ENCODE measurements at places on chromosomes 7 and 10.

DNA sequence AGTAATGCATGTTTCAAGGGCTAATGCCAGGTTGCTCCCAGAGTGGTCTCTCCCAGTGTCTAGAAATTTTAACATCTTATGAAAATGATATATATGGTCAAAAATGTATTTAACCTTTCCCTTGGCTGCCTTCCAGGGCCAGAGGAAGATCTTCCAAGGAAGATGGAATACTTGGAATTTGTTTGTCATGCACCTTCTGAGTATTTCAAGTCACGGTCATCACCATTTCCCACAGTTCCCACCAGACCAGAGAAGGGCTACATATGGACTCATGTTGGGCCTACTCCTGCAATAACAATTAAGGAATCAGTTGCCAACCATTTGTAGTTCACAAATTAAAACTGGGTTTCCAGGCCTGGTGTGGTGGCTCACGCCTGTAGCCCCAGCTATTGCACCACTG lies 9.0 kb downstream of the GATAD1 start:
- no peak for DNase-seq

DNA sequence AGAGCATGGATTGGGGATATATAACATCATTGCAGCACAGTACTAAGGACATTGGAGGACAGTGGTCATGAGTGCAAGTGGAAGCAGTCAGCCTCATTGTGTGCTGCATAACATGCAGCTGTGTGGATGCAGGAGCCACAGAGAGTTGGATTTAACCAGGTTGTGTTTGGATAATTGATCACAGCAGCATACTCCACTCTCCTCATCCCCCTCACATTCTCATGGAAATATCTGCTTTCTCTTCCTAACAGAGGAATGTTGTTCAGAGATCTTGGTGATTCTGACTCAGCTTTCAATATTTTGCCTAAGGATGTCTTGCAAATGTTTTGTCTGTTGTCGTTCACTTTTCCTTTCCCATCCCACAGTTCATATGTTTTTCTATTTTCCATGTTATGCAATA lies 31.8 kb upstream of the LSM8 start:
- DNase-seq: no peak

DNA sequence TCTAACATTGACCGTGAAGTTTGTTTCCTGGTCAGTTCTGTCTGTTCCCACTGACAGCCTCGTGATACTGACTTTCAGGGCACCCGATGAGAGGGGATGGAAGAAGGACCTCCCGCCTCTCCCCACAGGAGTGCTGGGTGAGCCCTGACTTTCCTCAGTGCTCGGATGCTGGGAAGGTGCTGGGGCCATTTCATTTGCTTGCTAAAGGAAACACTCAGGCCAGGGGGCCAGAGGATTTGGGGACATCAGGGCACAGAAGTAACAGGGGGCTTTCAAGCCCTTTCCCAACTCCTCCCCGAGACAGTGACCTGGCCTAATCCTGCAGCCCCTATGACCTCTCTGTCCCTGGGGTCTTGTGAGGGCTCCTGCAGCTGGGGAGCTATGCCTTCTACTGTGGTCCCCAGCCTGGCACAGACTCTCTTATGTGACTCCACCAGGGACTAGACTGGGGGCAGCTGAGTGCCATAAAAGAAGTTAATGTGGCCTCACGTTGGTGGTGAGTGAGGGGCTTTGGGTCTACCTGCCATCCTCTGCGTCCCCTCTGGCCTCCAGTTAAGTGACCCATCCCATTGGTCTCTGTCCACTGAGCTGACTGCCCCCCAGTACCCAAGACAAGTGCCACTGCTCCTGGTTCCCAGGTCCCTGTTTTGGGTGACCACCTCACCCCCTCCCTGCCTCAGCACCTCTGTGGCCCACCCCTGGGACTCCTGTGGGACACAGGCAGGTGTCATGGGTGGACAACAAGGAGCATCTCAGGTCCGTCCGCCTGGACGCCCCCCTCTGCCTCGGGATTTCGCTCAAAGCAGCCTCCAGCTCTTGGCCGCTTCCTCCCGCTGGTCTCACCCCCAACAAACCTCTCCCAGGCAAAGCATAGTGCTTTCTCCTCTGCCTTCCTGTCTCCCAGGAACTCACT lies 33.4 kb upstream of the HSPA12A start:
- DNase-seq: no peak

DNA sequence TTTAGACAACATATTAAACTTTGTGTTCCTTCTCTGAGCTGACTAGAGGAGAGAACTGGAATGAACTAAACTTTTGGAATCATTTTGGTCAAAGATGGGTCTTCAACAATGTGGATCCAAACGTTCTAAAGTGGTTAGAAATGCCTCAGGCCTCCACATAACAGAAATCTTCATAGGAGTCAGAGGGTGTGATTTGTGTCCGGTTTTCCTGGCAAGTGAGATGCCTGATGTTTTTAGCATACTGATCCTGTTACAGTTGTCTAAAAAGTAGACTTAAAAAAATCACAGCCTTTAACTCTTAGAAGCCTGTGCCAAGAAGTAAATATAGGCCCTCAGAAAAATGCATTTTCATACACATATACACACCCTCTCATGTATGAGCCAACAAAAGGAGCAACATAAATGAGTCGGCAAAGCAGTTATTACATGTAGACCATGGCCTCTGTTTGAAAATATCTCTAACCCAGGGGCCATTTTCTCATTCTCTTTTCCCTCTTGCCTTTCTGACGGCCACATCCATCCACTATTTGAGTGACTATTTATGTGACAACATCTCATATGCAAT lies 64.5 kb downstream of the ST7 start:
- DNase-seq: no peak

- peak; percentile 75 for DNase-seq
Observed at GRCh38 chr7:137146012-137146455, 197.5 kb downstream of the PTN start.

- DNase-seq: no peak
Observed at GRCh38 chr10:101615525-101616116, 27.5 kb downstream of the DPCD start.

DNA sequence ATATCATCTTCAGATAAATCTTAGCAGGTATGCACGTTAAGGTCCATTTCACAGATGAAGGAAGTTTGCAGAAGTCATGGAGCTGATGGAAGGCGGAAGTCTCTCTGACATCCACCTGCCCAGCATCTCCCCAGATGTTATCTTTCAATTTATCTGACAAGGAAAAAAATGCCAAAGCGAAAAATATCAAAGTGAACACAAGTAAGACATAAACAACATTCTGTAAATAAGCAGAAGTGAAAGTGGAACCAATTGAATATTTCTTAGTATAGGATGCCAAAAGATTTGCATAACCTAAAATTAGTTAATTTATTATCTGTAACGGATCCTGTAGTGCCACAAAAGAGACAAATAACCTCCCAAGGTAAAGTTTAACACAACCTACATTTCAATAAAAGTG lies 73.6 kb upstream of the NEBL start:
- no peak for DNase-seq

- no peak for DNase-seq
Observed at GRCh38 chr10:116766837-116767634, 24.7 kb upstream of the HSPA12A start.

DNA sequence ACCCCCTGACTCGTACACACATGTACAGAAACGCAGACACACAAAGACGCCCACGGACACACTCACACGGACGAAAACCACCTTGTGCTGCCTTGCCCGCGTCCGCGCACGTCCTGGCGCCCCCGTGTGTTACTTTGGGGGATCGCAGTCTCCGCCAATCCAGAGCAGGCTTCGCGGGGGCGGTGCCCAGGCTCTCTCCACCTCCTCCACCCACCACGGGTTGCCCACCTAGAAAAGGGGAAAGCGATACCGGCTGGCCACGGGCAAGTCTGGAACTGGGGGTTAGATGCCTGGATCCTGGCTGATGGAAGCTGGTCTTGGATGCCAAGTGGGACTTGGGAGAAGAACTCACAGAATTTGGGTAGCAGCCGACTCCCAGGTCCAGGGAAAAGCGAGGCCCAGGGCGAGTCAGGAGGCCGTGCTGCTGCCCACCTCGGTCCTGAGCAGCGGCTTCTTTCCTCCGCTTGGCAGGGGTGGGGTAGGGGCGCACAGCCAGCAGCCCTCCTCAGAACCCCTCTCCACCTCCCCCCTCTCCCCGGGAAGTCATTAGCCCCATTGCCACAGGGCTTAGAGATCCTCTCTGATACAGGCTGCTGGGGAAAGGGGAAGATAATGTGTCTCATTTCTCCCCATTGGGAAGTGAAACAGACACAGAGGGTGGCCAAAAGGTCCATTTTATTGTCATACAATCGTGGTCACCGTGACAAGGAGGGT lies 4.6 kb upstream of the VGF start:
- DNase-seq: no peak

DNA sequence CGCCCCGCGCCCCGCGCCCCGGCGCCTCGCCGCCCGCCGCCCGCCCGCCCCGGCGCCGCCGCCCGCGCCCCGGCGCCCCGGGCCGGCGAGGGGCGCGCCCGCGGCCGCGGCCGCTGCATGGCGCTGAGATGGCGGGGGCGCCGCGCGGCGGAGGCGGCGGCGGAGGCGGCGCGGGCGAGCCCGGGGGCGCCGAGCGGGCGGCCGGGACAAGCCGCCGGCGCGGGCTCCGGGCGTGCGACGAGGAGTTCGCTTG lies 174 bp downstream of the ADCY1 start:
- DNase-seq: no peak

DNA sequence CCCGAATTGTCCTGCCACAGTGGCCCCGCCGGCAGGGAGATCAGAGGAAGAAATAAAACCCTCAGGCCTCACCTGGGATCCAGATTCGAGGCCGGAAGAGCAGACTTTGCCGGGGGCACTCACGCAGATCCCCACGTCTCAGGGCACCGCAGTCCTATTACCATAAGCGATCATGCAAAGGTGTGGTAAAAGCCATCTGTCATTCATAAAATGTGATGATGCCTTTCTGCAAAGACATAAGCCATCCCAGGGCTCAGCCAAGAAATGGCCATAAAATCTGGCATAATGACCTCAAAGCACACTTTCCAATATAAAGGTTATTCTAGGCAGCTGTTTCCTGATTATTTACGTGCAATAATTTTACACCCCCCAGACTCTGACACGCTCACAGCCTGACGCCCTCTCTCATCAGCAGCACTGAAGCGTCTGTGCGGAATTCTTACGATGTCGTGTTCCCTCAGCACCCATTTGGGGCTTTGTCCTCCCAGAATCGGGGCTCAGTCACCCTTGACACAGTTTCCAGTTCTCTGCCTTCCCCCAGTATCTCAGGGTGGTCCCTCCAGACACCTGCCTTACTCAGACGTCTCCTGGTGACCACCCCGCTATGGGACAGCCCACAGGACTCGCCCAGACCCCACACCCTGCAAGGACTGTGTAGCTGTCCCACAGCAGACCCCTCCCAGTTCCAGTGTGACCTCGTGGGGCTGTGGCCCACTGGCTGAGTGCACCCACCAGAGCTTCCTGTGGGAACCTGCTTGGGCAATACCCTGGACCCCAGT lies 74.3 kb upstream of the FAM20C start:
- no peak for DNase-seq

GRCh38 chr7:65975814-65976445 lies 6.1 kb downstream of the GUSB start:
- DNase-seq: no peak

DNA sequence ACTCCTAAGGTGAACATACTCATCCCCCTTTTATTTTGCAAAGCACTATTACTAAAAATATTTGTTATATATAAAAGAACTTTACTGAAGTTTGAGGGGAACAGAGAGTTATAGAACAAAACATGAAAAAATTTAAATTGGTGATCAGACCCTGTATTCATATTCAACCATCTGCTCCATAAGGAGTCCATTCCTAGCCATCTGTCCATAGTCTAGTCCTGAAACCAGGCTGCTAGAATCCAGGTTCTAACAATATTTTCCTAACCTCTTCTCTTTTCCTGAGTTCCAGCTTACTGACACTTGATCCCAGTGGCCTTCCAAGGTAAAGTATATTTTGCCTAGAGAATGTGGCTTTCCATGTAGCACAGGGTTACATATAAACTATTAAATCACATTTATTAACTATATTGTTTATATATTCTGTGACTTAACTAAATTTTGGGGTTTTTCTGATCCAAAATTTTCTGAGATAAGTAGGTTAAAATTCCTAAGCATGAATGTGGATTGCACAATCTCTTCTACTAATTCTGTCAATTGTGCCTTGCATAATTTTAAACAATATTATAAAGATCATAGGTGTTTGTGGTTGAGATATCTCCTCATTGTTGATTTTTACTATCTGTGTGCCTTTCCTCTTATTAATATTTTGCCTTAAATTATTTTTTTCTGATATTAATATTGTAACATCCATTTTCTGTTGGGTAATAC lies 137.6 kb upstream of the MAGI2 start:
- no peak for DNase-seq

- no peak for DNase-seq
Observed at GRCh38 chr10:86293396-86293791, 73.2 kb downstream of the GRID1 start.

- peak; percentile 51 for DNase-seq
Observed at GRCh38 chr7:30091491-30091912, 43.3 kb upstream of the MTURN start.

GRCh38 chr7:142371586-142372377 lies 113.9 kb upstream of the PRSS58 start:
- DNase-seq: no peak

- no peak for DNase-seq
Observed at GRCh38 chr7:100053215-100053614, 3.6 kb downstream of the ZSCAN21 start.

DNA sequence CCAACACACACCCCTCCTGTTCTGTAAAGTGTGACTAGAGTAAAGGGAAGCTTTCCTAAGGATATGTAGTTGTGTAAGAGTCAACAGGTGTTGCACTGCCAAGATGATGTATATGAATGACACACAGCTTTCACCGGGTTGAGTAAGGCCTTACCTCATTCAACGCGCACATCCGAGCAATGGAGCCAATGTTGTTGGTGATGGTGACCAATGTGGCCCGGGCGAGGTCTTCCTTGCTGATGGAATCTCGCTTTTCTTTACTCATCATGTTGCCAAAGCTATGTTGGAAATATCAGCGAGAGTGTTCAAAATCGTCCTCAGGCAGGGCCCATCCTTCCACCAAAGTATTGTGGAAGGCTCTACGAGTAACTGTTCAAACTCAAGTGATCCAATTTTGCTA lies 52.0 kb downstream of the PANK1 start:
- no peak for DNase-seq

DNA sequence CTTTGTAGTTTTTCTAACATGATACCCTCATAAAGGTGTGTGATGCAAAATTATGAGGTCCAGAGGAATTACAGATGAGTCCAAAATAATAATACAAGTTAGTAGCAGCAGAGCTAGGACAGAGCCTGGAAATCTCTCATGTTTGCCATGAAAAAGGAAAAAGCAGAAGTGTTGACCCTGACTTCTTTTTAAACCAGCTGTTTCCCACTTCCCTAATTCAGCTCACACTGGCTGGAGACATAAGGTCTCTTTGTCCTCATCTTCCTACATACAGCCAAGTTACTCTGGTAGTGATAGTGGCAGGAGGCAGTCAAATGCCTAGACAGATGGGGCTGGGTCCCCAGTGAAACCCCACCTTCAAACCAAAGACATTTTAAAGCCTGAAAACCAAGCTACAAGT lies 269.2 kb downstream of the C7orf25 start:
- DNase-seq: no peak

DNA sequence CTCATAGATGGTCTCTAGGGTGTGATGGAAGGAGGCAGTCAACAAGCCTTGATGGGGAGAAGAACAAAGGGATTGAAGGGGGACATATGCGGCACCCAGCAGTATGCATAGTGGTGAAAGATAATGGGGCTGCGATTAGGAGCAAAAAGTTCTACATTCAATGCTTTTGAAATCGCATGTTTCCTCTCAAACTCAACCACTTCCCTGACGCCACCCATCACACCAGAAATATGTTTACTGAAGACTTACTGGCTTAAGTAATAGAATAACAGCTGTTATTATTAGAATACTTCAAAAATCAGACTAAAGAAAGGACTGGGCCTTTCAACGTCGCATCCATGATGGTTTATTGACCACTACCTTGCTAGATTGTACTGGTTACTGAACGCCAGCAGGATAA lies 31.5 kb downstream of the MKRN1 start:
- DNase-seq: no peak

All from non-pigmented ciliary epithelial cell (primary cell).